Stimulated activated CD8-positive, alpha-beta memory T cell treated with anti-CD3 and anti-CD28 coated beads, Interleukin-4, amount 100 ng/mL, for 1 hour (primary cell): ENCODE measurements at places on chromosomes 1 and 21.

DNA sequence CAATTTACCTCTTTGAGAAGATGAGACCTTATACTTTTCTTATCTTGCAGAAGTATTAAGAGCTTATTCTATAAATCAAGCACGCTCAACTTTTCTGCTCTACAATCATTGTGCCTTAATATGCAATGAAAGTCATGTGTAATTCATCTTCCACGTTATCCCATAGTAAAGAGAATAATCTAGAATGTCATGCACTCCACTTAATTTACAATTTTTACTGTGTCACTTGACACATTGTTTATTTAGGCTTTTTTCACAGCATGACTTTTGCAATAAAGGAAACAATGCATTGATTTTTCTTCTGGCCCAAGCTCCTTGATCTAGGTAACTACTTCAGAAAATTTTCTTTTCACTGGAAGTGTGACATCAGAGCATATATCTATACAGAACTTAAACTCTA lies 290.9 kb downstream of the HHIPL2 start:
- DNase-seq, result no peak

- no peak for DNase-seq
Measured at GRCh38 chr1:61474963-61475362, 250.0 kb downstream of the TM2D1 start.

DNA sequence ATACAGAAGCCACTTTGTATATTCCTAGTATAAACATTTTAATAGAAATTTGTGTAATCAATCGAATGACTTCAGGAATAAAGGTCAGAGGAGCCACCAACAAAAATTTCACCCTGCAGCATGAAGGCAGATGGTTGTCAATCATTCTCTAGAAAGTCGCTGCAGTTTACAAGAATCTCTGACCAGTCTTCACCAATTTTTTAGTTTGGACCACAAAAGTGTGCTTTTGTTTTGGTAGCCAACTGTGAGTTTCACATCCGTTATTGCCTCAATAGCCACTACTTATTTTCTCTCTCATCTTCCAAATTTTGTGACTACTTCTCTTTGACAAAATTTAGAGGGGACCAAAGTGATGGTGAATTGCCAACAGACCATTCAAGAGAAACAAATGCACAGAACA lies 1155.6 kb downstream of the AMY1C start:
- no peak for DNase-seq

GRCh38 chr1:12634696-12635202 lies 9.1 kb upstream of the AADACL4 start:
- DNase-seq, result no peak

DNA sequence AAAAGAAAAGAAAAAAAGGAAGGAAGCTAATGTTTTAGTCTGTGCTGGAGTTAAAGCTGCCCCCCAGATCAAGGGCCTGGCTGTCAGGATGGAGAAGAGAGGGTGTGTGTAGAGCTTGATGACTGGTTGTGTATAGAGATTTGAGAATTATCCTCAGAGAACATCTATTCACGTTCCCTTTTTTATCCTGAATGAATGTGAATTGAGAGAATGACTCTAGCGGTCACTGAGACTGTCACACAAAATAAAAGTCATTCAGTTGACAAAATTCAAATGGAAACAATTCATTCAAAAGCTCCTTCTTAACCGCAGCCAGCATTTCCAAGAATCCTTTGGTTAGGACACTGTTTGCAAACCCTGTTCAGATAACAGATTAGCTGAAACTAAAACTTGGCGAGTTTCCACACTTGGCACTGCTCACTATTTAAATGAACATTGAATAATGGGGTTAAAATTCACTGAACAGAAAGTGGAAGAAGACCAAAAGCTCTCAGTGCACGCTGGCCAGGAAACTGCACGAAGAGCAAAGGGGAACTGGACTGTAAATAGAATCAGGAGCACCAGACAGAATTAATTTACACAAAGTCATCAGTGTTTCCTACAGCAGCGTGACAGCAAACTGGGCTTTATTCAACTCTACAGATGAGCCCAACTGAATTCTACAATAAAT lies 13.6 kb upstream of the FAM89A start:
- no peak for DNase-seq
